ENCODE measurements at places on chromosomes 1 and 21.

GRCh38 chr21:14560139-14560538 is 14.0 kb upstream of the SAMSN1 start:
- no peak for DNase-seq

DNA sequence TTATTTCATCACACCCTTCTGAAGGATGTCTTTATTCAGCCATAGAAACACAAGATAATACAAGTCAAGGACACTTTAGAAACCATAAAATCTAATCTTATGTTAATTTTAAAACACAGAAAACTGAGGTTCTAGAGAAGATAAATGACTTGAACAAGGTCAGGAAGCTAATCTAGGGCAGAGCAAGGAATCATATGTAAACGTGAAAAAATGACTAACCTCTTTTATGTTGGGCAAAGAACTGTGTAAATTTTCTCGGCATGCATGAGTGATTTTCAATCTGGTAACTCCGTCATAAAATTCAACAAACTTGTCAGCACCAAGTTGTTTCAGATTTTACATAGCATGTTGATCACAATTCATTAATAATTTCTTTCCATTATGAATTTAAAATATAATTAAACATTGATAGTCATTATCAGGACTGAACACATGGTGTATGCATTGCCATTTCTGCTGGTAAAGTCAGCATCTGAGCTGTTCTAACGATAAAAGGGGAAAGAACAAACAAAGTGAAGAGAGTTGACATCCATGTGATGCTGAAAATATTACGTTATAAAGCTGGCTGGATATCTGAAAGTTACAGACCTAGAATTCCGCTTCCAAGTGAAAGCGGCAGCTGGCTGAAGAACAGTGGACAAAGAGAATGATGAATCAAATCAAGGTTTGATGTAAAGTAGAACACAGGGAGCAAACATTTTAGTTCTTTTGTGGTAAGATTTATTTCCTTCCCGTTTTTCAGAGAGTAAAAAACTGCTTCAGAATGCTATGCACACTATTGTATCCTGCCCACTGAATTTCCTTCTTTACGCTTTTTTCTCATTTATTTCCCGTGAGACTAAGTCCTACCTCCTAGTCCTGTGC is 1037.4 kb upstream of the TMPRSS15 start:
- DNase-seq, result no peak

DNA sequence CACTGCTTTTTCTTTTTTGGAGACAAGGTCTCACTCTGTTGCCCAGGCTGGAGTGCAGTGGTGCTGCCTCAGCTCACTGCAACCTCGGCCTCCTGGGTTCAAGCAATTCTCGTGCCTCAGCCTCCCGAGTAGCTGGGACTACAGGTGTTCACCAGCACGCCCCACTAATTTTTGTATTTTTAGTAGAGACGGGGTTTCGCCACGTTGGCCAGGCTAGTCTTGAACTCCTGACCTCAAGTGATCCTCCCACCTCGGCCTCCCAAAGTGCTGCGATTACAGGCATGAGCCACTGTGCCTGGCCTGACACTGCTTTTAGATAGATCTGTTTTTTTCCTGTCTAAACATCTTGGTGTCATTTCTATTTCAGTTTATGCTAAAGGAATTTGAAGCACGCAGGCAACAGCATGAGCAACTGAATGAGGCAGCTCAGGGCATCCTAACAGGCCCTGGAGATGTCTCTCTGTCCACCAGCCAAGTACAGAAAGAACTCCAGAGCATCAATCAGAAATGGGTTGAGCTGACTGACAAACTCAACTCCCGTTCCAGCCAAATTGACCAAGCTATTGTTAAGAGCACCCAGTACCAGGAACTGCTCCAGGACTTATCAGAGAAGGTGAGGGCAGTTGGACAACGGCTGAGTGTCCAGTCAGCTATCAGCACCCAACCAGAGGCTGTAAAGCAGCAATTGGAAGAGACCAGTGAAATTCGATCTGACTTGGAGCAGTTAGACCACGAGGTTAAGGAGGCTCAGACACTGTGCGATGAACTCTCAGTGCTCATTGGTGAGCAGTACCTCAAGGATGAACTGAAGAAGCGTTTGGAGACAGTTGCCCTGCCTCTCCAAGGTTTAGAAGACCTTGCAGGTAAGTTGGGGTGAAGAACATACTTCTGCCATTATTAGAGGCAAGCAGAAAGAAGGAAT is 106.1 kb upstream of the BMP8A start:
- DNase-seq, result no peak

GRCh38 chr1:110060034-110060661 is 10.3 kb downstream of the ALX3 start:
- peak; percentile 70 for DNase-seq

DNA sequence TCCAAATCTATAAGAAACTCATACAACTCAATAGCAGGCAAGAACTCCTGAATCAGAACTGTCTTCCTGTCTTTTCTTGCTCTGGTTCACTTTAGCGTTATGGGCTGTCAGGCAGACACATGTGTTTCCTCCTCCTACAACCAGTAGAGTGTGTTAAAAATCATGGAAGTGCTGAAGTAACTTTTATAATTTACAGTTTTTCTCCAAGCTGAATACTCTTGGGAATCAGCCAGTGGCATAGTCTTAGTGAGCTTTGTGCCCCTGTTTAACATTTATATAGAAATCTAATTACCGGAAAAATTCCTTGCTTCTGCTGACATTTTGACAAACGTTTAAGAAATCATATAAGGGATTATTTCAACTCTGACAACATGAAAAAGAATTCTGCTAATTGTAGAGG is 113.1 kb upstream of the RGS18 start:
- no peak for DNase-seq

- DNase-seq, result no peak
These were observed 141.8 kb downstream of the HIVEP3 start for GRCh38 chr1:41776891-41777441.

DNA sequence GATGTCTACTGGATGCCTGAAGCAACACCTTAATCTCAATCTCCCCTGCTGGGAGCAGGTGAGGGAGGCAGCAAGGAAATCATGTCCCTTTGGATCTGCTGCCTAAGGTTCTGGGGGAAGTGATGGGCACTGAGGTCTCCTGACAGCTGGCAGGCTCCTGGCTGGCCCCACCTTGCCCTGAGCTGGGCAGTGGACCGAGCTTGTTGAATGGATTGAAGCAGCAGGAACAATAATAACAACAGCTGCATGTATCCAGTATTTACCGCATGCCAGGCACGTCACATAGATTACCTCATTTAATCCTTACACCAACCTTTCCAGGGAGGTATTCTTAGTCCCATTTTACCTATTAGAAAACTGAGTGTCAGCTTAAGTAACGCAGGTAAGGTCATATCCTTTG is 133.9 kb downstream of the PLXNA2 start:
- DNase-seq, result no peak

- DNase-seq, result no peak
These were observed 327.5 kb upstream of the POGK start for GRCh38 chr1:166511761-166512160.

DNA sequence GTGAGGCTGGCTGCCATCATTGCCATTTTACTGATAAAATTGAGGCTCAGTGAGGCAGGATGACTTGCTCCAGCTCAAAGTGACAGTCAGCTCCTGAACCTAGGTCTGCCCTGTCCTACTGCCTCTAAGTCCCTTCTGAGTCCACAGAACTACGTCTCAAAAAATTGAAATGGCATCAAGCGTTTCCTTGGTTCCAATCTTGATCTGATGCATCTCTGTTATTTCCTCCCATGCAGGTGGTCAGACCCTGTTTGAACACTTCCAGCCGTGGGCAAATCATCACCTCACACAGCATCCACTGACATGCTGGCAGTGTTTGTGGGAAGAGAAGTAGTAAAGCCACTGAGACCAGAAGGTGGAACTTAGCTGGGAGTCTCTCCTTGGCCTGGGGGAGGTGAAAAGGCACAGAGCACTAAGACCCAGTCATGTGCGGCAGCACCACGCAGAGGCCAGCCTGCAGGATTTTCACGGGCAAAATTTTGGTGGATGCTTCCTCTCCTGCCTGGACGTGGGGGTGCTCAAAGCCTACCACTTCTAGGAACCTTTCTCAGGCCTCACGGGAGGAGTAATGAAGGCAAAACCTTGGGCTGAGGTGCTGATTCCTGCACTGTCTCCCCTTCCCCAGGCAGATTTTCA is 7.8 kb upstream of the CPLANE2 start:
- DNase-seq, result no peak

DNA sequence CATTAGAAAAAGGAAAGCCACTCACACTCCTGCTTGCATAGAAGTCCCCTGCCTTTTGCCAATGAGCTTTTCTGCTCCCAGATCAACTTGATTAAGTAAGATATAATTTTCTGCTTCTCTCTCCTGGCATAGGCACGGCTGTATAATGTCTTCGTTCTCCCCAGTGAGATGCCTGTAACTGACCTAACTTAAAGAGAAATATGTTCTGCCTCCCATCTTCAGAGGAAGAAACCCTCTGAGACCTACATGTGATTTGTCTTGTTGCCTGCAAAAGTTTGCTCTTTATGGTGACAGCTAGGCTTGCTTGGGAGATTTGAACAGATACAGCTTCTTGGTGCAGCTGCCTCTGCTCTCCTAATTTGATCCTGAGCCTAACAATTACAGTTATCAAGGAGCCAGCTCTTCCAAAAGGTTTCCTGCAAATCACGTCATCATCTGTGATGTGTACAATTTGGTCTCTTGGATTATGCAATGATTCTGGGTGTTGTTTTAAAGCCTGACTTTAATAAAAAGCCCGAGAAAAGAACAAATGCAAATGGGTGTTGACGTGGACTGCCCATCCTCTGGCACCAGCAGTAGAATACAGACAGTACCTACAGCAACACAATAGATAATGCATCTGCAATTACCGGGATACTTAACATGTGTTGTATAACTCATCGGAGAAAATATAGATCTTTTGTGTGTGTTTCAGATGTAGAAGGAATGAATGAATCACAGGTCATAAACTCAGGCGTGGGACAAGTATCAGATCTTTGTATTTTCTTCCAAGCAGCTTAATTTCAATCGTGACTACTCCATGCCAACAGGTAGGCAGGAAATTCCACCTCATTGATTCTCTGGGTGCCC is 76.2 kb upstream of the KAZN start:
- DNase-seq, result no peak

DNA sequence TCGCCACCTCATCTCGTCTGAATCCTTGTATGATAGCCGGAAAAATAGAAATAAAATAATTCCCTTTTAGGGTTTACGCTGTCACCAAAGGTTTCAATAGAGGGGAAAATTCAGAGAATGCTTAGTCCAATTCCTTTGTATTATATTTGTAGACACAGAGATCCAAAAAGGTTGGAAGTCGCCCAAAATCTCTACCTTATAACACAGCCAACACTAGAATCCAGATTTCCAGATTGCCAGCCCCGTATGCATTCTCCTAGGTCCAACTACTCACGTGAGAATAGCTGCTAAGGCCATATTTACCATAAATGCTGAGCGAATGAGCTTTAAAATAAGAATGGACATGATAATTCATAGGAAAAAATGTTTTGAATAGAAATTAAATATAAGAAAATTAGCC is 124.5 kb downstream of the KCNK1 start:
- no peak for DNase-seq

- no peak for DNase-seq
These were observed 115.1 kb upstream of the JUN start for GRCh38 chr1:58898739-58899586.

- peak; percentile 64 for DNase-seq
These were observed 13.0 kb downstream of the CHIT1 start for GRCh38 chr1:203216274-203217138.

DNA sequence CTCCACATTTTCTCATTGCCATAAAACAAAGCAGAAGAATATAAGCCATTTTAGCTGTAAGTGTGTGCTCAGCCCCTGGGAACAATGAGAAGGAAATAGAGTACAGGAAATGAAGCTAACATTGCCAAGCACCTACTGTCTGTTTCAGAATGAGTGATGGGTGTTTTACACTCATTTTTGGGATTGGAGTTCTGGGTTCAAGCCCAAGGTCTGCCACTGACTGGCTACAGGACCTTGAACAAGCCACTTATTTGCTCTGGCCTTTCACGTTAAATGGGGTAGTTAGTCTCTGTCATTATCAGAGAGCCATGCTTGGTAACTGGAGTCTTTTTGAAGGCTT is 80.7 kb upstream of the KAZN start:
- no peak for DNase-seq

DNA sequence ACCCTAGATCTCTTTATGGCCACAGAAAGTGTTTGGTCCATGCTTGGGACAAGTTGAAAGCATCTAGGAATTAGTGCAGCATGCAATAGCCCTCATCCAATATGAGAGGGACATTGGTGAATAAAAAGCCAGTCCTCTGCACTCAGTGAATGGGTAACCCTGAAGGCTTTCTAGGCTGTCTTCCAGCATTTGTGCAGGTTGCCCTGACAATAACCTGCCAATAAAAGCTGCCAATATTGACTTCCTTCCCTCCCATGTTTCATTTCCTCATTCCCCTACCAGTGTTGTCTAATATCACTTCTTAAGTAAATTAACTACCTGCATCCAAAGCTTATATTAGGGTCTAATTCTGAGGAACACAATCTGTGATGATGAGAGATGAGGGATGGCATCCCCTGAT is 563.6 kb upstream of the NEGR1 start:
- DNase-seq, result no peak

GRCh38 chr1:177873238-177873637 is 96.6 kb downstream of the SEC16B start:
- DNase-seq, result no peak

GRCh38 chr1:236608930-236609726 is 4.8 kb upstream of the HEATR1 start:
- DNase-seq, result no peak

DNA sequence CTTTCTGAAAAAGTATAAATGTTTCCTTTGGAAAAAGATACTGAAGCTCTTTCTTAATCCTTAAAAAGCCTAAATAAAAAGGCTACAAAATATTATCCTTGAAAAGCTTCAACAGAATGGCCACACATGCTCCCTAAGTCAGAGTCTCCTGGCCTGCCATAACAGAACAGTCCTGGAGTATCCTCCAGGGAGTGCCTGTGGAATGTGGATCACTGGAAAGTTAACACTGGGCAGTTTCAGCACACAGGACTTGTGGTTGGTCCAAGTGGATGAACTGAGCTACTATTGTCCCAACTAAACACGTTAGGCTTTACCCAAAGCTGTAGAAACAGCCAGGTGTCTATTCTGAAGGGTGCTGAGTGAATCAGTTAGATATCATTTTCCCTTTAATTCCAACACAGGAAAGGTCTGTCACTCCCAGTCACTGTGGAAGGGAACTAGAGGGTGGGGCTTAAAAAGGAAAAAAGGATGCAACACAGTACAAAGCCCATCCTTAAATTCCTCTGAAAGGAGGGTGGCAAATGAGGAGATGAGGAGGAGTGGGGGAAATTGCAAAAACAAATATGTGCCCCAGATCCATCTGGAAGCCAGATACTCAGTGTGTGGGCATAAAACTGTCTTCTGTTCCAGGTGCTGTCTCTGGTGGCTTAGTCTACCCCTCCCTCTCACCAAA is 196.3 kb upstream of the SPAG17 start:
- no peak for DNase-seq

GRCh38 chr21:41032541-41032940 is 135.4 kb upstream of the BACE2 start:
- DNase-seq, result no peak

Measured in CD4-positive, alpha-beta T cell treated with Interleukin-10 for 1 hour (primary cell).